ENCODE measurements at places on chromosomes 7 and 10.

GRCh38 chr10:102775935-102776669, 32.4 kb downstream of the WBP1L start:
- DNase-seq, result no peak

- peak; percentile 41 for DNase-seq
These were observed 158.8 kb downstream of the SH3PXD2A start for GRCh38 chr10:103696411-103697145.

DNA sequence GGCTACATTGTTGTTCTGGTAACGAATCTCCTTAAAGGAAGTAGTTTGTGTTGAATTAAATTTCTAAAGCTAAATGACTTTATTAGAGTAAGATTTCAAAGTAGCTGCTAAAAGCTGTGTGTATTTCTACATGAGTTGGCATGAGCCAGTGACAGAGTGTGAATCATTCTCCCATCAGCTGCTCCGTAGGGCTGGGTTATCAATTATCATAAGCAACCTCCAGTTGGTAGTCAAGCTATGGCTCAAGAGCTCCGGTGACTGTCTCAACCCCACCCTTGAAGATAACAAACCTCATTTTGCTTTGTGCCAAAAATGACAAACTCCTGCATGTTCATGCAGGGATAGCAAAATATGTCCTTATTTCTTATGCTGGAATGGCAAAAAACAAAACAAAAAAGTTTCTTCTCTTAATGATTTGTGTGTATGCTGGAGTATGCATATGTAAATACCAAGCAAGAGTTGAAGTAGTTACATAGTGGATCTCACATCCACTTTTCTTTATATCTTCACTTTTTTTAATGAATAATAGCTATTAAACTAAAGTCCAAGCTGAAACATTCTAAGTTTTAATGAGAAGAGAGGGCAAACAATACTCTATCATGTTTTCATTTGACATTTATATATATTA, 249.4 kb downstream of the CACNA2D1 start:
- DNase-seq, result no peak

DNA sequence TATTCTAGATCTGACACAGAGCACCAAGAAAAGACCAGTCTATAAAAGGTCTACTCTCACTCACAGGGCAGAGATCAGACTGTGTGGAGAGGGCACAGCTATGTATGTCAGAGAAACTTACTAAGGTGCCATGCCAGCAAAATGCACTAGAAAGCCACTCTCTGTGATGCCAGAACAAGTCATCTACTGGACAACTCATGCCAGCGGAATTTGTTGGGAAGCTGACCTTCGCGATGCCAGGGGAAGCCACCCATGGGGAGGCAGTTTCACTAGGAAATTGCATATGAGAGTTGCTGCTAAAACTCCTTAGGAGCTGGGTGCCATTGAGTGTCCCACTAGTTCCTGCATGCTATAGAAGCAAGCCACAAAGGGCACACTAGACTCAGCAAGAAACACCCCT, 58.5 kb downstream of the MICU1 start:
- no peak for DNase-seq

DNA sequence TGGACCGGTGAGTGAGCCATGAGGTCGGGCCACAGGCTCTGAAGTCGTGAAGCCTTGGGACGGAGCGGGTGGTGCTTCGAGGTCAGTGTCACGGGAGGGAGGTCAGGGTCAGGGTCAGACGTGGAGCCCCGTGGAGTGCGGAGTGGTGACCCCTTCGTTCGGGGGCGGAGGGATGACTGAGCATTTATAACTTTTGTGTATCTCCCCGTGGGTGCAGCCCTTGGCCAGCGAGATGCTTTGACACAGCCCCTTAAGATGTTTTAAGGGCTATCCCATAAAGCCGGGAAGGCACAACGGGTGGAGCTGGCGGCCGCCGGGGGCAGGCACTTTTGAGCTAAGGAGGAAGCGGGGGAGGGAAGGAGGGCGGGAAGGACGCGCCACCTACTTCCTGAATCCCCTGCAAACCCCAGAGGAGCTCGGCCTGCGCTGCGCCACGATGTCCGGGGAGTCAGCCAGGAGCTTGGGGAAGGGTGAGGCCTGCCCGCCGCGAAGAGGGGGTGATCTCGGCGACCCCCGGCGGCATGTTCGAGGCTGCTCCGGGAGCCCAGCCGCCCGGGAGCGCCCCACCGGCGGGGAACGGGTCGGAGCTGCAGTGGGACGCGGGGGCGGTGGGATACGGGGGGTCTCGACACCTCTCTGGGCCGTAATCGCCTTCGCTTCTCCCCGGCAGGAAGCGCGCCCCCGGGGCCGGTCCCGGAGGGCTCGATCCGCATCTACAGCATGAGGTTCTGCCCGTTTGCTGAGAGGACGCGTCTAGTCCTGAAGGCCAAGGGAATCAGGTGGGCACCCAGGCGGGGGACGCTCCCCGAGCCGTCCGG, at the start of gene GSTO1:
Gene GSTO1, plus strand, starts transcription at position 400 of the 818 bp plus-strand sequence. Its CDS starts 37 bp downstream, at position 437.
- no peak for DNase-seq

GRCh38 chr7:127980901-127981300, 50.3 kb downstream of the LRRC4 start:
- DNase-seq, result no peak

GRCh38 chr10:124521429-124521871, 59.8 kb downstream of the LHPP start:
- DNase-seq, result no peak

- DNase-seq, result peak; percentile 63
These were observed 3.4 kb downstream of the KCNH2 start for GRCh38 chr7:150974468-150975391.

- no peak for DNase-seq
These were observed 68.8 kb upstream of the GRB10 start for GRCh38 chr7:50851451-50851850.

Data from stimulated activated CD4-positive, alpha-beta T cell treated with anti-CD3 and anti-CD28 coated beads, Interleukin-1b, Interleukin-23, amount 100 ng/mL, for 1 hour (primary cell).